Stimulated activated CD8-positive, alpha-beta memory T cell treated with anti-CD3 and anti-CD28 coated beads, Interleukin-4, amount 100 ng/mL, for 4 hours (primary cell): ENCODE measurements at places on chromosomes 16 and 17.
A peak's percentile ranks its signal among the peaks of the same experiment; 100 is the strongest.

GRCh38 chr17:13560935-13561334 lies 40.8 kb downstream of the HS3ST3A1 start:
- no peak for DNase-seq

- DNase-seq, result no peak
These were observed 8.8 kb downstream of the SCIMP start for GRCh38 chr17:5225668-5226457.

DNA sequence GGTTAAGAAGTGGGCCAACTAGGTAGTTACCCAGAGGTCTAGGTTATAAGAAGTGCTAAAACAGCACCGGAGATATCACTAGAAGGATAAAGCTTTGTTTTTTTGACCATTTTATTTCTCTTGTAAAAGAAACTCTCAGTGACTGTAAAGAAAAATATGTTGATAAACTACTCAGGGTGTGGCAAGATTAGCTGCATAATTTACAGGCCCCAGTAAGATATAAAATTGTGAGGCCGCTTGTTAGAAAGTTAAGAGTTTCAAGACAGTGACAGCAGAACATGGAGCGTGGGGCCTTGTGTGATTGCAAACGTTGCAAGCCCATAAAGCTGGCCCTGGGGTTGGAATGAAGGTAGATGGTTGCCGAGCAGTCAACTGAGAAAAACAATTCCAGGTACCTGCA lies 263.7 kb upstream of the EEF2KMT start:
- no peak for DNase-seq

DNA sequence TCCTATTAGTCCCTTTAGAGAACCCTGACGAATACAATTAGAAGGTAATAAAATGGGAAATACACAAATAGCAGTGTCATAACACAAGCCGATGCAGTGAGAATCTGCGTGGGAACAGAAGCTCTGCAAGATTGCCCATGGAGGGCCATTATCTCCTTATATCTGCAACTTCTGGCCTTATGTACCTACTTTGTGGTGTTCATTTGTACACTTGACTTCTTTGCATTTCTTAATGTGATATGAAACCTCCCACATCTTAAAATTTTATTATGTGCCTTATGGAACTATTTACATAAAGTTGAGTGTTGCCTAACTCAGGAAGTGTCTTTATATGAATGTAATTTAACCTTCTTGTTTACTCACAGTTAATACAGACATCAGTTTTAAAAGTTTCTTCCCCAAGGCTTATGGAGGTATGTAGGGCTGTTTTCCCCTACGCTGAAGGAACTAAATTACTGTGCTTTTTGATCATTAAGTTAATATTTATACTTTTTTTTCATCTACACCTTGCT lies 10.1 kb upstream of the TANC2 start:
- no peak for DNase-seq

GRCh38 chr17:73686126-73686525 lies 41.9 kb upstream of the SDK2 start:
- no peak for DNase-seq

- DNase-seq, result no peak
These were observed 85.4 kb downstream of the ITFG1 start for GRCh38 chr16:47375423-47375822.

DNA sequence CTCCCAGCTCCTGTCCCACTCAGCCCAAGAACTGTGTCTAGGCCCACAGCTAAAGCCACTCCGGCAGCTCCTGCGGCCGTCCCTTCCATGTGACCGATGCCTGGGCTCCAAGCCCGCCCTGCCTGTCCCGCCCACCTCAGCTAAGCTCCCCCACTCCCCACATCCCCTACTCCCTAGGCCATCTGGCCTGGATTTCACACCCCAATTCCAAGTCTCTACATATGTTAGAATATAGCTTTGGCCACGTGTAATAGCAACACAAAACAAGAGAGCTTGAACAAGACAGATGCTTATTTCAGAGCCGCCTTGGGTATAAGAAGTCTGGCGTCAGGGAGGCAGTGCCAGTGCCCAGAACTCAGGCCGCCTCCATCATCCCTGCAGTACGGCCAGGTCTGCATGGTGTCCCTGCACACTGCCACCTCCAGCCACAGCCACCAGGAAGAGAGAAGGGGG lies 30.0 kb upstream of the USP22 start:
- DNase-seq, result no peak

DNA sequence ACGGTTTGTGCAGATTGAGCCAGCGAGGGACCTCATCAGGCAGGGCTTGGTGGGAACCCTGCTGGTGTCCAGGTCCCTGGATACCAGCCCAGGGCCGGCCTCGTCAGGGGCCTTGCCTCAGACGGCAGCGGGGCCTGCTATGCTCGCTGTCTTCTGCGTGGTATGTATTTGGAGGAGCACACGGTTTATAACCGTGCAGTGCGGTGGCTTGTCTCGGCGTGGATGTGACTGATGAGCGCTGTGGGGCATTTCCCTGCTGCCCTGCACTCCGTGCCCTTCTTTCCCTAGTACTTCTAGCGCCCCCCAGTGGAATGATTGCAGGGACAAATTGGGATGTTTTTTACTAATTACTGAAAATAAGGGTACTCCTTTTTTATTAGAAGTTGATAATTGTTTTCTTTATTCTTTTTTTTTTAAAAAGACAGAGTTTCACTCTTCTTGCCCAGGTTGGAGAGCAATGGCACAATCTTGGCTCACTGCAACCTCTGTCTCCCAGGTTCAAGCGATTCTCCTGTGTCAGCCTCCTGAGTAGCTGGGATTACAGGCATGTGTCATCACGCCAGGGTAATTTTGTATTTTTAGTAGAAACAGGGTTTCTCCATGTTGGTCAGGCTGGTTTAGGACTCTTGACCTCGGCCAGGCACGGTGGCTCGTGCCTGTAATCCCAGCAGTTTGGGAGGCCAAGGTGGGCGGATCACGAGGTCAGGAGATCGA lies 15.3 kb downstream of the TBCD start:
- DNase-seq, result peak; percentile 21

DNA sequence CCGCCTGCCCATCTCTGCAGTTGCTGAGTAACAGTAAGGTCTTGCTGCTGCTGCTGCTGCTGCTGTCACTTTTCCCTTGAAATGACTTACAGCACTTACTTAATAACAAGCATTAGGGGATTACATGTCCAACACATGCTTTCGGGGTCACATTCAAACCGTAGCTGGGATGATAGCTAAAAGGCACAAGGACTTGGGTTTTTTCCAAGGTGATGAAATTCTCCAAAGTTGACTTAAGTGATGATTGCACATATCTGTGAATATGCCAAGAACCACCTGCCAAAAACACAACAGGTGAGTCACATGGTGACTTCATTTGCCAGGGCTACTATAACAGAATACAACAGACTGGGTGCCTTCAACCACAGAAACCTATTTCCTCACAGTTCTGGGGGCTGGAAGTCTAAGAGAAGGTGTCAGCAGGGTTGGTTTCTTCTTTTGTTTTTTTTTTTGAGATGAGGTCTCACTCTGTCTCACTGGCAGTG lies 121.9 kb upstream of the TNRC6C start:
- DNase-seq, result no peak

DNA sequence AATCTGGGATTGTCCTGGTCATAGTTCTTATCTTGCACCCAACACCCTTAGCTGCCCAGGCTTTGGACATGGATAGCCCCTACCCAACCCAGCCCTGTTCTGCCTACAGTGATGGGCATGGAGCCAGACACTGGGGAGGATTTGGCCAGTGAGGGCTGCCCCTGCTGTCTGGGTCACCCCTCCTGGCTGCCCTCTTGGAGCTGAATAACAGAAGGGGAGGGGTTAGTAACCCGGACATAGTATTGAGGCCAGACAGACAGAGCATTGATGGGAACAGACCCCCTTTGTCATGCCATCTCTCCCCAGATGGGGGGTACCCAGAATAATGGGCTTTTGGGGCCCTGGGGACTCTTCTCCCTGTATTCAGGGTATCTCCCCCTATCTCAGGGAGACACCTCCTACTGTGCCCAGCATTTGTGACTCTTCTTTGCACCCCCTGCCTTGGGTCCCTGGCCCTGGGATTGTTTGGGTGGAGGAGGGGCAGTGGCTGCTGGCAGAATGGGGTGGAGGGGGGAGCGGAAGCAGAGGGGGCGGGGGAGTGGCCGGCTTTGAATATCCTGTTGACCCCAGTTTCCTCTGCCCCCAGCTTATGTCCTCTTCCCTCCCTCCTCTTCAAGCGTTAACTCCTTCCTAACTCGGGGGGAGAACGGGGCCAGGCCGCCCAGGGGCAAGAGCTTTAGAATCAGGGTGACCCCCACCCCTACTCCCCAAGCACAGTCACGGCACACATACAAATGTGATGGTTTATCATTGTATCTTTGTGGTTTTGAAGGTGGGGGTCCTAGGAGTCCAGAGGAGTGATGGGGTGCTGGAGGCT lies 17.0 kb downstream of the GJD3 start:
- no peak for DNase-seq

DNA sequence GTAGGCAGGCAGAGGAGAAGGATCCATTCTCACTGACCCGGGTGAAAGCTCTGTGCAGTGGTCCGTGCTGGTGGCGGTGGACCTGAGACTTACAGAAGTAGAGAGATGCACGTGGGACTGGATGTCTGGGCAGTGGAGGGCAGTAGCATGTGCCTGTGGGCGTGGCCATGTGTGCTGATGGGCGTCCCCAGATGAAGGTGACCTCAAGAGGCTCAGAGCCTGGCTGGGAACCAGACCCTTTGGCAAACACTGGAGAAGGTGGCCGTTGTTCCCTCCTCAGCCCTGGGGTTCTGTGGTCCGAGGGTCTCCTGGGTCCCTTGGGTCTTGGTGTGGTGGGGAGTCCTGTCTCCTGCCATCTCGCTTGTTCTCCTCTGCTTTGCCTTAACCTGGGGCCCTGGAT lies 15.6 kb downstream of the WSCD1 start:
- DNase-seq, result no peak

DNA sequence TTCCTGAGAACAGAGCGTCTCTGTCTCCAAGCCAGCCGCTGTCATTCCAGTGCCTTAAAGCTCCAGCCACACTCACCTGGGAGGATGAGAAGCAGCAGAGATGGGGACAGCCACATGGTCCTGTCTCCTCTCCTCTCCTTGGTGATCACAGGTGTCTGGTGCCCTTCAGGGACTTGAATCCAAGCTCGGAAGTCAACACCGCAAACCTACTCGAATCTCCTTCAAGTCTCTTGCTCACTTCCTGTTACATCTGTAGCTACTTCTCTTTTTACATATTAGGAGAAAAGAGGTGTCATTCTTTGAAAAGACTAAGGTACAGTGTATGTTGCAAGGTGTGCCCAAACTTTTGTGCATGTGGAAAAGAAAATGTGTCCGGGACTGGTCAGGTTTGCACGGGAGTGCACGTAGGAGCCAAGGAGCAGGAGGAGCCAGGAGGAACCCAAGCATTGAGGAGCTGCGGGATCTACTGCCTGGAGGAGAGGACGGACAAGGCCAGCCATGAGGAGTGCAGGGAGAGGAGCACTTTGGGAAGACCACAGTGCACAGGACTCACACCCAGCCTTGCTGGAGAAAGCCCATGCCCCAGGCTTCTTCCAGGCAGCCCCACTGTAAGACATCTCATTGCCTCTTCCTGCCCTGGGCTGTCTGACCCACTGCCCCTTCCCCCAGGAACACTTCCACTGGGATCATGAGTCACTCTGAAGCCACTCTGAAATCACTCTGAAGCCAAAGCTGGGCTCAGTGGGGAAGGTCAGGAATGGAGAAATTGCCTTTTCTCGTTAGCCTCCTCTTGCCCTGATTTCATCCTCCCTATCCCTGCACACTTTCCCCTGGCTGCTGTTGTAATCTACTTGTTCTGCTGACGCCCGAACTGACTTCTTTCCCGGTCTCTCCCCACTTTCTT lies at the start of gene CD300LD:
TSS of gene CD300LD (minus strand) at position 197 of the 904 bp plus-strand sequence. CDS start at position 116, 81 bp downstream.
- DNase-seq, result no peak

DNA sequence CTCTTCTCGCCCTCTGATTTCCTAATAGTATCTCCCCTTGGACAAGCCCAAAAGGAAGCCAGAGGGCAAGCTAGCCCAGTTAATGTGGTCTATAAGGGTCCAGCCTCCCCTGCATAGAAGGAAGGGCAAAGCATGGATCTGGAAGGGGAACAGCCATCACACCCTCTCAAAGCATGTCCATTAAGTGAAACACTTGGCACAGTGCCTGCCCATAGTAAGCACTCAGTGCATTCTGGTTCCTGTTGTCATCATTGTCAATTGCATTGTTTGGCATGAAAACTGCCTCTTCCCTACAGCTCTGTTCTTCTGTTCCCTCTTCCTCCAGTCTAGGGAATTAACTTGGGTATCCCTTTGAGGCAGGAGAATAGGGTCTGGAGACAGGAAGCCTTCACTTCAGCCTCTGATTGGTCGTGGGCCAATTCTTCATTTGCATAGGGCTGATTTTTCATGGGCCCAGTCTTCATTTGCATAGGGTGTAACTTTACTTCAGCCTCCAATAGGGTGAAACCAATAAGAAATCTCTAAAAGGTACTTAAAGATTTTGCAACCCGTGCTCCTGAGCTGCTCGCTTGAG lies 81.4 kb downstream of the C17orf67 start:
- DNase-seq, result no peak

- DNase-seq, result peak; percentile 62
These were observed 5.4 kb downstream of the MYO1C start for GRCh38 chr17:1486802-1487695.

DNA sequence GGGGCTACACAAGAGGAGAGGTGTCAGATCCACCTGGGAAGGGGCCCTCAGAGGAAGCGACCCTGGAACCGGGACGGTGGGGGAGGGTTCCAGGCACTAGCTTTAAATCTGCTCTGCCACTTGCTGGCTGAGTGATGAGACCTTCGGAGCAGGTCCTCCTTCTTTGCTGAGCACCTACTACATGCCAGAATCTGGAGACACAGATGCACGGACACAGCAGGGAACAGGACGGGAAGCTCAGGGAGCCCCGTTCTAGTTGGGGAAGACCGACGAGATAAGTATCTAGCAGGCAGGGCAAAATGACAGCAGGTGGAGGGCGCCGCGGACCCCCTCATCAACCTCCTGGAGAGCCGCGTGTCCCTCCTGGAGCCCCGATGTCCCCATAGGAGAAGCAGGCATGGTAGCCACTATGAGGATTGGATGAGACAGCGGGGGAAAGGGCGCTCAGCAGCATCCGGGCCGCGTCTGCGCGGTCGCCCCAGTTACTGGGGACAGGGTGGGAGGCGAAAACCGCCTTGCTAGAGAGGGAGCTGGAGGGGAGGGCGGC lies 27.2 kb downstream of the SBK1 start:
- DNase-seq, result no peak

- DNase-seq, result no peak
These were observed 15.4 kb downstream of the PHF12 start for GRCh38 chr17:28935744-28936460.

GRCh38 chr16:66752958-66753357 lies 1.5 kb upstream of the DYNC1LI2 start:
- DNase-seq, result no peak

DNA sequence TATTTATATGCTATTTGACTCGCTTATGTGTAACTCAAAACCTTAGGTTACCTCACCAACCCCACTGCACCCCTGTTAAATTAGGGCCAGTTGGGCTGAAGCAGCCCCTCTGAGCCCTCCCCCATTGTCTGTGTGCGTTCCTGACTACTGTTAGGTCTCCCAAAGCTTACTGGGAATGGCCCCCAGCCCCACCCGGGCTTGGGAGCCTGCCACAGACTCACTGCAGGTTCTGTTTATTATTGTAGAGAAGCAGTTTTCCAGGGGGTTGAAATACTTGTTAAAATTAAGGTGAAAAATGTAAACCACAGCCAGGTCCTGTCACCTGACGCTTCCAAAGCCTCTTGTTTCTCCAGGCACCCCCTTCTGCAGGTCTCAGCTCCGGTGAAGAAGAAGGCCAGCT lies 151.7 kb downstream of the FOXL1 start:
- DNase-seq, result no peak

GRCh38 chr16:67941469-67942199 lies 2.3 kb downstream of the LCAT start:
- no peak for DNase-seq
